ENCODE measurements at places on chromosomes 7 and 10.

DNA sequence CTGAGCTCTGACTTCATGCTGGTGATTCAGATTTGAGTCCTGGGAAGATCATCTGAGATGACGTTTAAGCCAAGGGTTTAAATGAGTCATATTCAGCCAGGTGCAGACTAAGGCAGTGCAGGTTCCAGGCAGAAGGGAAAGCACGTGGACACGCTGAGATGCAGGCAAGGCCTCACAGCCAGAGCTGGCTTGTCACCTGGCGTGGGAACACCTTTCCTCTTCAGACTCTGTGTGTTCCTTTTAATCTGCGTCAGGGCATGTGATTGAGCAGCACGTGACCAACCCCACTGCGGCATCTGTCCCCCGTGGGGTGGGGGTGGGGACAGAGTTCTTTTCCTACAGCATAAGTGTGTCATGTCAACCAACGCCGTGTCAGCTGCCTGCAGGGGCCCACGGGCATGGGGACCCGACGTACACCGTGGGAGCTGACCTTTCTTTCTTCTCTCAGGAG is 10.7 kb upstream of the IDI2 start:
- no peak for DNase-seq

GRCh38 chr7:29626730-29627129 is 63.1 kb downstream of the PRR15 start:
- DNase-seq: no peak

- DNase-seq: no peak
Measured at GRCh38 chr10:122531939-122532338, 28.6 kb upstream of the DMBT1 start.

- no peak for DNase-seq
Measured at GRCh38 chr10:78458983-78459638, 425.4 kb downstream of the RPS24 start.

- DNase-seq: no peak
Measured at GRCh38 chr7:67760971-67761370, 764.3 kb downstream of the TYW1 start.

GRCh38 chr7:81499262-81500116 is 270.4 kb downstream of the HGF start:
- DNase-seq: peak; percentile 62

DNA sequence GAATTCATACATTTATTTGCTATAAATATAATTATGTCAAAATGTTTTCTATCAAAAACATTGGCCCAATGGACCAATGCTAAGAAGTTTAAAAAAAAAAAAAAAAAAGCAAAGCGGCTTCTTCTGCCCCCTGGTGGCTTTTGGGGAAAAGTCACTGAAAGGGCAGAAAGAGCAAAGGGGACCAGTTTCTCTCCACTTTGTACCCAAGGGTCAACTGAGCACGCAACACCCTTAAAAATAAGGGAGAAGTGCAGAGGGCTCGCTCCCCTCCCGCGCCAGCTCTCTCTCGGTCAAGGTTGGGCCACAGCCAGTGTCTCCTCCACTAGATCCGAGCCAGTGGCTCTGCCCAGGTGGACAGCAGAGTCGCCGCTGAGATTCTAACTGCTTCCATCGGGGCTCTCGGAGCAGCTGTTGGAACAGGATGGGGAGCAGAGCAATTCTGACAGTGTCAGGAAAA is 136.4 kb upstream of the FGFR2 start:
- DNase-seq: no peak

- peak; percentile 88 for DNase-seq
Measured at GRCh38 chr10:13930120-13930519, 343.4 kb downstream of the PRPF18 start.

DNA sequence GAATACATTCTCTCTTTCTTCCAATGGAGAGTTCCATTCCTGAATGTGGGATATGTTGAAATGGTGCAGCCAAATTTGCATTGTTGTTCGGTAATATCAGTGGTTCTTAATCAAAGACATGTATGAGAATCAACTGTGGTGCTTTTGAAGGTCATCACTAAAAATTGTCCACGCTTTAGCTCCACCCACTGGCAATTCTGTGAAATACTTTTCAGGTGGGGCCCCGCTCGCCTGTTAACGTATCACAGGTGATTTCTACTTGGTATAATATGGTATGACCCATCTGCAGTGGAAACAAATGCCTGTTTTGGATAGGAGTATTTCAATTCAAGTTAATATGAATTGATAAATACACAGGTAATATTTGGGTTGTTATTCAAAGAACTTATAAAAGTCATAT is 178.4 kb downstream of the NSUN6 start:
- DNase-seq: no peak

- DNase-seq: no peak
Measured at GRCh38 chr7:56188823-56189346, 72.7 kb upstream of the NUPR2 start.

- no peak for DNase-seq
Measured at GRCh38 chr10:132130286-132131265, 56.2 kb upstream of the DPYSL4 start.

DNA sequence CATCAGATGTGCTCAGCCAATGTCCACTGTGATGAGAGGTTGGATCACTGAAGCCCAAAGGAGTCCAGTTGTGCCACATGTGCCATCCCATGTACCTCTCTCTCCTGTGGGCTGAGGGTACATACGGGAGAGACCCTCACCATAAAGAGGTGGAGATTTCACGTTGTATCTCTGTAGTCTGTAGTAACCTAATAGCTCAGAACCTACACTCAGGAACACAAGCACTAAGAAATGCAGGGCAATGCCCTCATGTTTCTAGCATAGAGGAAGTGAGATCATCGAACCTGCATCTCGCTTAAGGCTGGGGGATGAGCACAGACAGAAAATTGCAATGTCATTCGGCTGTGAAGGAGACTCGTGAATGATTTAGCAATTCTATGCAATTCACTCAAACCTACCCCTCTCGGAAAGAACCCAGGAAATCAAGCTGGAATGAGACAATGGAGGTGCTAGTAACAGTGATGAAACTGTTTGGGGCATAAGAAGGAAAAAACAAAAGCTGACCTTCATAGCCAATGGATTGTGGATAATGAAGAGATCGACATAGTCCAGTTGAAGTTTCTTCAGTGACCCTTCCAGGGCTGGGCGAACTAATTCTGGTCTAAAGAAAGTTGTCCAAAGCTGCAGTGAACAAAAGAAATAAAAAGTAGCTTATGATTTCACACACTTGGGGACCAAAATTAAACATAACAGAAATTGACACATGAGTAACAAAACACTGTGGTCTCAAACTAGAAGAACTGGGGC is 80.3 kb upstream of the UCN3 start:
- peak; percentile 38 for DNase-seq

GRCh38 chr10:100879741-100880360 is 32.9 kb upstream of the SLF2 start:
- no peak for DNase-seq

- DNase-seq: no peak
Measured at GRCh38 chr7:4764402-4765007, 10.9 kb upstream of the AP5Z1 start.

- DNase-seq: no peak
Measured at GRCh38 chr7:144653449-144653848, 182.4 kb downstream of the TPK1 start.

- no peak for DNase-seq
Measured at GRCh38 chr7:152925412-152926147, 166.0 kb downstream of the ACTR3B start.

DNA sequence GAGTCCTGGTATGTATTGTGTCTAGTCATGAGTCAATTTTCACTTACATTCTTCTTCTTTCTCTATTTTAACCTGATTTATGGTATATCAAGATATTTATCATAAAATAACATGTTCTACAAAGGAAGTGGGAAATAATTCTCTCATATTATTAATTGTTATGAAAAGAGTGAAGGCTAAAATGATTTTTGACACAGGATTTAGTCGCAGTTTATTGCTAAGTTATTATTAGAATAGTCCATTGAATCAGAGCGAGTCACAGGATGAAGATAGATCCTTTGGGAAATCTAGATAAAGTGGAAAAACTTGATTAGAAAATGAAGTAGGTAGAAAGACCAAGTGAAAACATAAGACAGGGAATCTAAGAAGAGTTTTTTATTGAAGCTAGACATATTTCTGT is 184.3 kb upstream of the DGKB start:
- DNase-seq: no peak

DNA sequence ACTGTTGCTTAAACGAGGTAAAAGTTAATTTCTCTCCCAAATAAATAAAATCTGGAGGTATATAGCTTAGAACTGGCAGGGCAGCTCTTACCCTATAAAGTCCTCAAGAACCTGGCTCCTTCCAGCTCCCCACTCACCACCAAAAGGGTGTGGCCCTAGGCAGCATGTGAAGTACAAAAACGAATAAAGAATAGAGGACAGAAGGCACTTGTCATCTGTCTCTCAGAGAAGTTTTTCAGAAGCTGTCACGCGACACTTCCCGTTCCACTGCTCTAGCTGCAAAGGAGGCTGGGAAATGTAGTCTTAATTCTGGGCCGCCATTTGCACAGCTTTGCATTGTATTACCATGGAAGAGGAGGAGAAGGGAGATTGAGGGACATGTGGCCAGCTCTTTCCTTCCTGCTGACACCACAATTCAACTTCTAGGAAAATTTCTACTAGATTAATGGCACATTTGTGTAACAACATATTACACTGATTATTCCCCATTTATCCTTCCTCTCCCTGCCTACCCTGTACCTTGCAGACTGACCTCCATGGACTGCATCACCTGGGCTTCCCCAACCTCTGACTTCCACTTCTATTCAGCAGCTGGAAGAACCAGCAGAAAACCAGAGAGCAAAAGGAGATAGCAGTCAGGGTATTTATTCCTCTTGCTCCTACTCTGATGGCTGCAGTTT is 62.2 kb downstream of the CCDC71L start:
- peak; percentile 78 for DNase-seq

- no peak for DNase-seq
Measured at GRCh38 chr10:68110027-68110426, 739 bp downstream of the MYPN start.

DNA sequence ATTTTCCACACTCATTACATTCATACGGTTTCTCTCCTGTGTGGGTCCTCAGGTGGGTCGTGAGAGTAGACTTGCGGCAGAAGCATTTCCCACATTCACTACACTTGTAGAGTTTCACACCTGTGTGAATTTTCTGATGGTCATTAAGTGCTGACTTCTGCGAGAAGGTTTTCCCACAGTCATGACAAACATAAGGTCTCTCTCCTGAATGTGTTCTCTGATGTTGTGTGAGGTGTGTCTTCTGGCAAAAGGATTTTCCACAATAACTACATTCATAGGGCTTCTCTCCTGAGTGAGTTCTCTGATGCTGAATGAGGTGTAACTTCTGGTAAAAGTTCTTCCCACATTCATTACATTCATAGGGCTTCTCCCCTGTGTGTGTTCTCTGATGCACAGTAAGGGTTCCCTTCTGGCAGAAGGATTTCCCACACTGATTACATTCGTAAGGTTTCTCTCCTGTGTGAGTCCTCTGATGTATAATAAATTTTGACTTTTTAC is 15.1 kb downstream of the ZNF12 start:
- DNase-seq: no peak

DNA sequence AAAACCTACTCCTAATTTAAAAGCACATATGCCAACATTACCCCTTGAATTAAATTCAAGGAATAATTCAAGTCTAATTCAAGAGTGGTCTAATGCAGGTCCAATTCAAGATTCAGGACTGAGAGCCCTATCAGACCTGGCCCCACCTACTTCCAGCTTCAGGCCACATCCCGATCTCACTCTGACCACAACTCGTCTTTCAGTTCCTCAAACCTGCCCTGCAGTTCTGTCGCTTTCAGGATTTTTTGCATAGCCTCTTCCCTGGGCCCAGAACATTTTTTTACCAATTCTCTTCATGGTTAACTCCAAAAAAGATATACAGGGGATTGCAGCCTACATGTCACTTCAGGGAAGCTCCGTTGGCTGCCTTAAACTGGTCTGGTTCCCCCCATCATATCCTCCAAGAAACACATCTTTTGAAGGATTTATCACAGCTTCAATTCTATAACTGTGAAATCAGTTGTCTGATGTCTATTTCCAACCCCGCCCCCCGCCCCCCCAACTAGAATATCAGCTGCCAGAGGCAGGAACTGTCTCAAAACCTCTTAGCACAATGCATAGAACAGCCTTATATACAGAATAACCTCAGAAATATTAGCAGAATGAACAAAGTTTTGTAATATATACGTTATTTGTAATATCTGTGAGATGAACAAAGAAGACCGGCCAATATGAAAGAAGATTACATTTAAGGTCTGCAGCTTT is 20.8 kb downstream of the CCDC6 start:
- DNase-seq: no peak

GRCh38 chr10:95389982-95390381 is 99.2 kb upstream of the PDLIM1 start:
- DNase-seq: no peak

GRCh38 chr7:12504149-12504548 is 66.4 kb upstream of the SCIN start:
- DNase-seq: no peak

DNA sequence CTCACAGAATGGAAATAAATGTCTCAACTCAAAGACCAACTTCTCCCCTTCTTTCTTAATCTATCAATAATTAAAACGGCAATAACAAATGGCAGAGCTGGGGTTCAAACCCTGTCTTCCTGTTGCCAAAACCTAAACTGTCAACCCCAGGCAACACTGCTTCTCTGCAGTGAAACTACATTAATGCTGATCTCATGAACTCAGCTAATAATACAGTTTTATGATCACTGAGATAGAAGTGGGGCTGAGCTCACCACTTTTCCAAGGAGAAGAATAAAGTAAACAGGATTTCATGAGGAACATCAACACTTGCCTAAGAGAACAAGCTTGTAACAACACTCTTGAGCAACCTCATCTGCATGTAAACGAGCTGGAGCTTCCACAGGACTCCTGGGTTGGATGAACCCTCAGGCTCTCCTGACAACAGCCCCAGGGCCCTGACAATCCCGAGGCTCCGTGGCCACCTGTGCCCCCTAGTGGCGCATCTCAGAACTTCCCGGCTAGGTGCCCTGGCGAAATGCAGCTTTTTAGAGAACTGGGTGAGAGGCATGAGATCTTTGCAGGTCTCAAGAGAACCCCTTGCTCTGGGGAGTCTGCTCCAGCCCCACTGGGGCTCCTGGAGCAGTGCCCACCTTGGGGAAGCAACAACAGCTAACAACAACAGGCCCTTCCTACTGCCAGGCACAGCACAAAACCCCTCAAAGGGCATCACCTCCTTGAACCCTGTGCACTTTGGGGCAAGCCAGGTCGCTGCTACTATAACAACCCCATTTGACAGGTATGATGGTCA is 169.3 kb downstream of the SH3PXD2A start:
- DNase-seq: no peak

DNA sequence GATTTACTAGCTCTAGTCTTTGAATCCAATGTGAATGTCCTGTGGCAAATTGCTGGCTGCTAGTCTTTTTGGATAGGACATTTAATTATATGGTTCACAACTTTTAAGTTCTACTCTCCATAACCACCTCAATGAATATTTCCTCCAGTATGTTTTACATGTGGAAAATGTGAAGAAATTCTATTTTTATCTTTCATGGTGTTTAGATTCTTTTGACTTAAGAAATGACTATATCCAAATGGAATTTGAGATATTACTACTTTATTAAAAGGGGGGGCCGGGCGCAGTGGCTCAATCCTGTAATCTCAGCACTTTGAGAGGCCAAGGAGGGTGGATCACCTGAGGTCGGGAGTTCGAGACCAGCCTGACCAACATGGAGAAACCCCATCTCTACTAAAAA is 202.0 kb downstream of the ARL4A start:
- no peak for DNase-seq

- DNase-seq: no peak
Measured at GRCh38 chr7:1114088-1114487, 26.2 kb downstream of the GPER1 start.

GRCh38 chr7:50780436-50780835 is 2.3 kb downstream of the GRB10 start:
- no peak for DNase-seq

All from Jurkat, Clone E6-1 (cell line).